Activated CD8-positive, alpha-beta T cell treated with anti-CD3 and anti-CD28 coated beads for 36 hours (primary cell): ENCODE measurements at places on chromosomes 7 and 10. TPM values are rescaled to one million over a fixed set of nuclear protein-coding genes. Genes with fewer than 3 reads are reported as not detected.

Gene EMX2
- not detected for total RNA-seq

Gene DNAJC2
- 48.9 TPM for total RNA-seq

Gene SORCS3
- not detected for total RNA-seq

DNA sequence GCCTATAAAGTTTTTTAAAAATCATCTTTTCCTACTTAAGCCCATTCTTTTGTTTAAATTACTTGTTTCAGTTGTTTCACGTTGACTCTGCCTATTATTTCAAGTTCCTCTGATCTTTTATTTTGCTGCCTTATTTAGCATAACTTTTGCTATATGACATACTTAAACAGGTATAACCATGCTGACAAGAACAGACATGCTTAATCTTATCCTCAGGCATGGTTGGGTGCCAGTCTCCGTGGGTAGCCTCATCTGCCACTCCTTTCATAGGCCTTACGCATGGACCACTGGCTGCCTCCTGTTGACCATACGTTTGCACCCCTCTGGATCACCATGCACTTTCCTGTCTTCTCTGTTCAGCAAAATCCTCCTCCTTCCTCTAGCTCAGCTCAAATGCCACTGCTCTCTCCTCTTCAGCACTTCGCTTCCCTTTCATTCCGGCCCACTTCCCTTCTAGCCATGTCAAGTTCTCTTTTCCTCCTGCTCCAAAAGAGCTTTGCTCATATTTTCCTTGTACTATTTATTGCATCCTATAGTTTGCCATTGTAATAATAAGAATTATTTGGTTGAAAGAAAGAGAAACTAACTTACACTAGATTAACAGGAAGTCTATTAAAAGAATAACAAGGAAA is 10.0 kb upstream of the TSPAN33 start:
- no peaks in the 10 kb centered on the region for H3K27me3 ChIP-seq
- H3K4me3 ChIP-seq, result no peak overlapping the region
- H3K27ac ChIP-seq, result peak overlapping the region; percentile 70
- peaks cover 26% of the 10 kb centered on the region for H3K4me1 ChIP-seq

DNA sequence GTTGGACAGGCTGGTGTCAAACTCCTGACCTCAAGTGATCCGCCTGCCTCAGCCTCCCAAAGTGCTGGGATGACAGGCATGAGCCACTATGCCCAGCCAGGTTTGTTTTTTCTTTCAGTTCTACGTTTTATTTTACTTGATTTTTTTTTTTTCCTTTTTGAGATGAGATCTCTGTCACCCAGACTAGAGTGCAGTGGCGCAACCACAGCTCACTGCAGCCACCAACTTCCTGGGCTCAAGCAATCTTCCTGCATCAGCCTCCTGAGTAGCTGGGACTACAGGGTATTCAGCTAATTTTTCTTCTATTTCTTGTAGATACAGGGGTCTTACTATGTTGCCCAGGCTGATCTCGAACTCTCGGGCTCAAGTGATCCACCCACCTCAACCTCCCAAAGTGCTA is 24.3 kb downstream of the GDI2 start:
- no peaks in the 10 kb centered on the region for H3K27me3 ChIP-seq
- H3K4me1 ChIP-seq, result peaks cover 19% of the 10 kb centered on the region
- peaks cover 75% of the 10 kb centered on the region for H3K36me3 ChIP-seq
- no peak overlapping the region for H3K4me3 ChIP-seq
